ENCODE measurements at places on chromosomes 3 and 15.

- DNase-seq, result no peak
These were observed 5.5 kb downstream of the TMEM266 start for GRCh38 chr15:76065245-76065644.

DNA sequence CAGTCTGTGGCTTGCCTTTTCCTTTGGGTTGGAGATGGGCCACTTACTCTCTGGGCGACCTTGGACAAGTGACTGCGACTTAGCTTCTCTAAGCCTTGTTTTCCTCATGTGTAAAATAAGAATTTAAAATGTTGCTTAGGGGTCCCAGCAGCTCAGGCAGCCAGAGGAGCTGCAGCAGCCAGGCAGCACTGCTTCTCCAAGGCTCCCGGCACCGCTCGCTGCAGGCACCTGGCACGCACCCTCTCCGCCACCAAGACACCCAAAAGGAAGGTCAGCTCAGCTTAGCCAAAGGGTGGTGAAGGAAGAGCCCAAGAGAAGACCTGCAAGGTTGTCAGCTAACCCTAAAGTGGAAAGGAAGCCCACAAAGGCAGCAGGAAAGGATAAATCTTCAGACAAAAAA is 10.7 kb upstream of the AMOTL2 start:
- DNase-seq, result no peak

GRCh38 chr3:42654331-42655201 is 1.1 kb downstream of the ZBTB47 start:
- no peak for DNase-seq

DNA sequence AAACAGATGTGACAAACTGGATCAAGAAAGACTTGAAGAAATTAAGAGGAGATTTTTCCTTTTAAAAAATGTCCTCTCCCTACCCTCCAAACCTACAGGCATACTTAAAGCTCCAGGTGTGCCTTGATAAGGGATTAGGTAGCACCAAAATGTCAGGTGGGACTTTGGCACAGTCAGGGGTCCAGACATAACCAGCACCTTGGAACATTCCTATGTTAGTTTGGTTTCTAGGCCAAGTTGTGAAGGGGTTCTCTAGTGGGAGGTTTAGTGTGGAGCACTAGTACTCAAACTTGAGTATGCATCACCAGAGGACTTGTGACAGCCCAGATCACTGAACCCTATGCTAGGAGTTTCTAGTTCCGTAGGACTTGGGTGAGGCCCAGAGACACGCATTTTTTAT is 13.9 kb downstream of the ILDR1 start:
- DNase-seq, result no peak

- DNase-seq, result no peak
These were observed 40.9 kb downstream of the MEF2A start for GRCh38 chr15:99606646-99607045.

GRCh38 chr15:68085052-68085451 is 30.9 kb downstream of the PIAS1 start:
- DNase-seq, result no peak

- no peak for DNase-seq
These were observed 1155.0 kb downstream of the ZPLD1 start for GRCh38 chr3:103589770-103590169.

GRCh38 chr15:95459273-95459672 is 871.2 kb upstream of the NR2F2 start:
- no peak for DNase-seq

DNA sequence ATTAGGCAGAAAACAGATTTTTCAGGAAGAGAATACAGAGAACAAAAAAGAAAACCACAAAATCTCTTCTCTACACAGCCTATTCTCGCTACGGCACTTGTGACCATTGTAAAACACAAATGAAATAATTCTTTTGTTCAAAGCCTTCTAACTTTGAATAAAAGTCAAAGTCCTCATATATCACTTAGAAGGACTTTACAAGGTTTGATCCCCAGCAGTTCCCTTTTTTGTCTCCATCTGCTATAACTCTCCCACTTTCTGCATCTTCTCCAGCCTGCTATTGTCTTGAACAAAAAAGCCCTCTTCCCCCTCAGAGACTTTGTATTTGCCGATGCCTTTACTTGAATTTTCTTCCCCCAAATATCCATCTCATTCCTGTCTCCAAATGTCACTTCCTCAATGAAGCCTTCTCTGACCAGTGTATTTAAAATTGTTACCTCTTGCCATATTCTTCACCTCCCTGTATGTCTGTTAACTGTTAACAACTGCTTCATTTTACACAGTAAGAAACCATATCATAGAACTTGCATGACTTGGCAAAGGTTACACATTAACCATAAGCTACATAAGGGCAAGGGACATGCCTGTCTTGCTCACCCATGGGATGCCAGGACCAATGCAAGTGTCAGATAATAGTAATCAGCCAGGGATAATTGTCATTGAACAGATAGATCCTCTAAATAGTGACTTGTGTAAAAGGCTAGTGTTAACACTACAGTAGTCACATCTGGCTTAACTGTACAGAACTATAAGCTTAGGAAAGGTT is 122.4 kb downstream of the CBLB start:
- DNase-seq, result no peak

DNA sequence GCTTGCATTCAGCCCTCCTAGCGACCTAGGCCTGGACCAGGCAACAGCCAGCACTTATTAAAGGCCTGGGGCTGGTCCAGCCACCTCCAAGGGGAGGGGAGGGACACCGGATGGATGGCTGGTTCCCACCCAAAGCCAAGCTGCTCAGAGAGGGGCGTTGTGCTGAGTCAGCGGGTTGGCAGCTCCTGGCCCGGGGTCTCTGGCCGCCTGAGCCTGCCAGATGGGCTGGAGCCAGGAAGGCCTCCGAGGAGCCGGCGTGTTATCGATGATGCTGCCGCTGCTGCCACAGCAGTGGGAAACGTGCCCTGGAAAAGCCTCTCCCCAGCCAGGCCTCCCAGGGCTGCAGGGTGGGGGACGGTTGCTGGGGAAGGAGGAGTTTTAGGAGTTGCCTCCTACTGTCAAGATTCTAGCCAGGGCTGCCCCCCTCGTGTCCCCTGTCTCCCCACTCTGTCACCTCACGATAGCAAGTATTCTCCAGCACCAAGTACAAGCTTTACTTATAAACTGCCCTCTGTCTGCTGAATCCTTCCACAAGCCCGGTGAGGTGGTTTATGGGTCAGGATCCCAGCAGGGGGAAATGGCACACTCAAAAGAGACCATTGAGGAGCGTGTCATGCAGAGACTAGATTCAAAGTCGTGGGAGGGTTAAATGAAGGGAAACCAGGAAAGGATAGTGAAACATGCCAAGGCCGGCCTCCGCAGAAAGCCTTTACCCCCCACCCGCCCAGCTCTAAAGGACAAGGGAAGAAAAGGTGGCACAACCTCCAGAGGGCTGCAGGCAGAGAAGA is 43.2 kb upstream of the TSEN2 start:
- no peak for DNase-seq

- DNase-seq, result no peak
These were observed 31.7 kb downstream of the PRR20G start for GRCh38 chr3:127256138-127256537.

DNA sequence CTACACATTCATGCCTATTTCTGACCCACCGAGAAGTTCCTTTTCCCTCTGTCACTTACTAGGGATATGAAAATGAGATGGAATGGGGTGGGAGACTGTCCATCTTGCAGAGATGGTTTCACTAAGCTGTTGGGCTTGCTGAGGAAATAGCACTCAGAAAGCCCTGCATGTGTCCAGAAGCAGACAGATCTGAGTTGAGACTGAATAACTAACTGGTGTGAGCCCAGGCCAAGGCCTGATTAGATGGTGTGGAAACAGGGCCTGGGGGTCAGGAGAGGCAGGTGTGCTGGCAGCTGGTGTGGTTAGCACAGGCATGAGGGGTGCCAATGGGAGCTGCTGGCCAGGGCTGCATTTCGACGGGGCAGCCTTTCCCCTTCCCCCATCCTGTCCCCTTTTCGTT is 72.1 kb downstream of the CLSTN2 start:
- no peak for DNase-seq

- no peak for DNase-seq
These were observed 670.0 kb downstream of the SI start for GRCh38 chr3:164408326-164408725.

DNA sequence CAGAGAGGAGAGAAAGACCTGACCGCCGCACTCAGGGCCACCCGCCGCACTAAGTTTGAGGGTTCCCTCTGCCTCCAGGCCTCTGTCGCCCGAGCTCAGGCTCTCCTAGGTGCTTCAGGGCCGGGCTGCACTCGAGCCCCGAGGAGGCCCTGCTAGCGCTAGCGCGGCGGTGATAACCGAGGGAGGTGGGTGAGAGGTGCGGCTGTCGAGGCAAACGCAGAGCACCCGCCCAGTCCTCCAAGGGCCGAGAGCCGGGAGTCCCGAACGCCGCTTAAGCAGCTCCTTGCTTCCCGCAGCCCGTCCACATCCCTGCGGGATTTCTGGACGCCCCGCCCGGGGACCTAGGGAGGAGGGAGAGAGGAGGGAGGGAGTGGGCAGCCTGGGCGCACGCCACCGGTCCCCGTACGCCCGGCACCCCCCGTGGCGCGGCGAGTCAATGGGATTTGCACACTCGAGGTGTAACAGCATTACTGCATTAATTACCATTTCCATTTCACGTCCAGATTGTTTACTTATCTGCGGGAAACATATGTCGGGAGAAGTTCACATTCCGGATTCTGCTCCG is 6.8 kb downstream of the SOX14 start:
- no peak for DNase-seq

DNA sequence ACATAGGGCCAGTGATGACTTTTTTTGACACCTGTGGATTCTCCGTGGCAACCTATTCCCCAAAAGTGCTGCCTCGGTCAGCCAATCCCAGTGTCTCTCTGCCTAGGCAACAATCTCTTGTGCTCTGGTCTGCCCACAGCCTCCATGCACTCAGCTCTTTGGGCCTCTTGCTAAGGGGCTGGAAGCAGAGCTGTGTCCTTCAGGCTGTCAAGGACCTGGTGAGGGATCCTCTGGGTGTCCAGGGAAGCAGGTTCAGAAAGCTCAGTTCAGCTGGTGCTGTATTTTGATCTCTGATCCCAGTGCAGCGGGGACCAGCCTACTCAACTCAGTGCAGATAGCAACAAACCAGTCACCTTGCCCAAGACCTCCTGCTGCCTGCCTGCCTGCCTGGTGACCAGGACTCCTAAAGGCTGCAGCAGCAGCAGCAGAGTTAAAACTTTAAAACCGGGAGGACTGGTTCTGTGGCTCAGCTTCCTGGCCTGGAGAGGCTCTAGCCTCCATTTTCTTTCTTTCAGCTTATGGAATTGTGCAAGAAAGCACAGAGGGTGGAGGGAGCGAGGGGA is 6.2 kb downstream of the PAK6 start:
- no peak for DNase-seq

DNA sequence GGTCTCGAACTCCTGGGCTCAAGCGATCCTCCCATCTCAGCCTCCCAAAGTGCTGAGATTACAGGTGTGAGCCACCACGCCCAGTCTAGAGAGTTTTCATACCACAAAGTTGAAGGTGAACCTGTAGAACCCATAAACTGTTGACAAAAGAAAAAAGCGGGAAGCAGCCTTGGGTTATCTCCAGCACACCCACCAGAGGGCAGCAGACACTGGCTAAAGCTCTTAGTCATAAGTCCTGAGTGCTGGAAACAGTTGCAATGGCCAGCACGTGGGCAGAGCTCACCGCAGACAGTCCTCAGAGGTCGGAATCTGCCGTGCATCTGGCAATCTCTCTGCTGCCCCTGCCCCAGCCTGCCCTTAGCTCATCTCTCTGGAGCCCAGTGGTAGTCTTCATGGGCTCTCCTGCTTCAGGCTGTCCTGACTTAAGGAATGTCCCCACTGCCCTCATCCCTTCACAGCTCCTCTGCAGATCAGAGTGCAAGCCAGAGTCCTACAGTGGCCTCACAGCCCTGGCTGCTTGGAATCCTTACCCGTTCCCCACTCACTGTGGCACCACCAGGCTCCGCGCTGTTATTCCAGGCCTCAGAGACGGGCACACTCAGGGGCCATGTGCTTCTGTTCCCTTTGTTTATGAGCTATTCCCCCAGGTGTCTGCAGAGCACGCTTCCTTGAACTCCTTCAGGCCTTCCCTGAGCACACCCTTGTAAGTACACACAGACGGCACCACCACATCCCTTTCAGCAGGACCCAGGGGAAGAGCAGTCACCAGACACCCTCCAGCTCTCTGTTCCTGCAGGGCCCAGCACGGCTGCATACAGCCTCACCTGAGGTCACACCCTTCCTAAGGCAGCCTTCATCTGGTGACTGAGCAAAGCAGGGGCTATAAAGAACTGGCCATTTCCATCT is 8.8 kb upstream of the ELP6 start:
- peak; percentile 82 for DNase-seq

DNA sequence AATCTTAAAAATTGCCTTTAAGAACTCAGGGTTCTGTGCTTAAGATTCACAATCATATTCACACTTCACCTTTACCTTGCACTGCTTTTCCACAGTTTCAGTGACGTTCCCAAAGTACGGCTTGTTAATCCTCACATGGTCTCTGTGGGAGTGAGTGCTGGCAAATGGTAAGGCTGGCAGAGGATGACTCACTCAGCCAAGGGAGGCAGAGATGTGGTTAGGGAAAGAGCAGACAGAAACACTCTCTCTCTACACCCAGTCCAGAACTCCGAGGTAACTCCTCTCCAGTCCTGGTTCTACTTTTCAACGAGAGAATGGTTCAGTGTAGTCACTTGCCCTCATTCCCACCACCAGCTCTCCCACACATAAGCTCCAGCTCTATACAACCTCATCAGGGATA is 33.1 kb downstream of the RASGRP1 start:
- DNase-seq, result no peak

DNA sequence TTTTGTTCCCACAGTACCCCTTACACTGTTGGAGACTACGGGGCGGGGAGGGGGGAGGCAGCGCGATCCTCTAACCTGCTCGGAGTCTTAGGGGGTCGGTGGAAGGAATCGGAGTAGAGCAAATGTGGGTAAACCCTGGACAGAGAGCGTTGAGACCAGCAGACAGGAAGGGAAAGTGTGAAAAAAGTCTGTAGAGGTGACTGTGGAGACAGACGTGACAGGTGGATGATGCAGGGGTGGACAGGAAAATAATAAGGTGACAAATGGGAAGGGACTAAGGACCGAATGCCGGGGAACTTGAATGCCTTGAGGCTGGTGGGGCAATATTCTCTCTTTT is 424 bp downstream of the EAF2 start:
- no peak for DNase-seq

GRCh38 chr3:44427683-44428082 is 49.8 kb downstream of the ZNF445 start:
- DNase-seq, result no peak

DNA sequence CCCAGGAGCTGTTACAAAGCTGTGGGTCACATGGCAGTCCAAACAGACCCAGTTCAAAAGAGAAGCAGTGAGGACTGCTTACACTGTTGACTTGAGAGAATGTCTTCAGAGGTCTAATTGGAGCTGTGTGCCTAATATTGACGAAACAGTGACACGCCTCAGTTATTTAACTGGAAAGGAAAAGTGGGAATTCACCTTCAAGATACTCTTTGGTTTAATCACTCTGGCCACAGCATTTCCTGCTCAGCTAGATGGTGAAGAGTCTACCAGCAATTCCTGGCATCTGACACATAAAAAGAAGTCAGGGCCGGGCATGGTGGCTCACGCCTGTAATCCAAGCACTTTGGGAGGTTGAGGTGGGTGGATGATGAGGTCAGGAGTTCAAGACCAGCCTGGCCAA is 326.4 kb downstream of the SV2B start:
- DNase-seq, result no peak
